HFFc6 (cell line): ENCODE measurements at places on chromosomes 13 and 19.

GRCh38 chr13:109087916-109088623, 458.7 kb downstream of the MYO16 start:
- no peak for DNase-seq

DNA sequence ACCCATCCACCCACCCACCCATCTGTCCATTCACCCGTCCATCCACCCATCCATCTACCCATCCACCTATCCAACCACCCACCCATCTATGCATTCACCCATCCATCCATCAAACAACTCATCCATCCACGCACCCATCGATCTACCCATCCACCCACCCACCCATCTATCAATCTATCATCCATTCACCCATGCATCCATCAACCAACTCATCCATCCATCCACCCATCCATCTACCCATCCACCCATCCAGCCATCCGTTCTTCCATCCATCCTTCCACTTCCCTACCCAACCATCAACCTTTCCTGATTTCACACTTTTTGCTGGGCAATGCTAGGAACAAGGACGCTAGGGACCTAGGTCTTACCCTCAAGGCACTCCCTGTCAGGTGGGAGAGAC, 2.1 kb downstream of the TMEM238 start:
- no peak for DNase-seq

GRCh38 chr19:43711751-43712355, 4.0 kb upstream of the IRGC start:
- DNase-seq, result peak; percentile 16

DNA sequence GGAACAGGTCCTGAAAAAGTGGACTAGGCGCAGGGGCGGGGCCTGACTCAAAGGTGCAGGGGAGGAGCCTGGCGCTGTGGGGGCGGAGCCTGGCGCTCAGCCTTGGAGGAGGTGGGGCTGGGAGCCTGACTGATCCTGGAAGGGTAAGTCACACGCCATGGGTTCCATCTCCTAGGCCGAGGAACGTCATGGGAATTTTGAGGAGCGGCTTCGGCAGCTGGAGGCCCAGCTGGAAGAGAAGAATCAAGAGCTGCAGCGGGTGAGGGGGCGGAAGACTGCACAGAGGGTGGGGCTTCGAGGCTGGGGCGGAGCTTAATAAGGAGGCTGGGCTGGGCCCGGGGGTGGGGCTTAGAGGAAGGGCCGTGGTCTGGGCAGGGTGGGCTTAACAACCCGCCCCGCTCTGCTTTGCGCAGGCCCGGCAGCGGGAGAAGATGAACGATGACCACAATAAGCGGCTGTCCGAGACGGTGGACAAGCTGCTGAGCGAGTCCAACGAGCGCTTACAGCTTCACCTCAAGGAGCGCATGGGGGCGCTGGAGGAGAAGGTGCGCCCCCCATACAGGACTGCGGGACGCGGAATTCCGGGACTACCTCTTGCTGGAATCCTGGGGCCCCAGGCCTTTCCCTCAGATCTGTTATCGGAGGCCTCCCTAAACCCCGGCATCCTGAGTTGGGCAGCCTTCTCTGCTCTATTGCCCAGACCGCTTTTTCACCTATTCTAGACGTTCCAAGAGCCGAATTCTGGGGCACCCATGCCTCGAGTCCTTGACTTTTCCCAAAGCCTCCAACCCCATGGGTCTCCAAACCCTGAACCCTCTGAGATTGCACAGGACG, 14.5 kb downstream of the PPFIA3 start:
- DNase-seq, result no peak

DNA sequence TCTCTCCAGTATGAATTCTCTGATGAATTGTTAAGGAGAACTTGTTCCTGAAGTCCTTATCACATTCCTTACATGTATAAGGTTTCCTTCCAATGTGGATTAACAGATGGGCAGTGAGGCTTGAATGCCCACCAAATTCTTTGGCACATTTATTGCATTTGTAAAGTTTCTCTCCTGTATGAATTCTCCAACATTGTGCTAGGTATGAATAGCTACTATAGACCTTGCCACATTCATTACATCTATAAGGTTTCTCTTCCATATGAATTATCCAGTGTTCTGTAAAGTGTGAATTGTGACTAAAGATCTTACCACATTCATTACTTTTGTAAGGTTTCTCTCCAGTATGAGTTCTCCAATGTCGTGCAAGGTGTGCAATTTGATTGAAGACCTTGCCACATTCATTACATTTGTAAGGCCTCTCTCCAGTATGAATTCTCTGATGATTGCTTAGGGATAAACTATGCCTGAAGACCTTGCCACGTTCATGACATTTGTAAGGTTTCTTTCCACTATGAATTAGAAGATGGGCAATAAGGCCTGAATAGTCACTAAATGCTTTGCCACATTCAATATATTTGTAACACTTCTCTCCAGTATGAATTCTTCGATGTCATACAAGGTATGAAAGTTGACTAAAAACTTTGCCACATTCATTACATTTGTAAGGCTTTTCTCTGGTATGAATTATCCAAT, 20.4 kb downstream of the ZNF578 start:
- DNase-seq, result no peak

- DNase-seq, result no peak
Observed at GRCh38 chr19:46294494-46294893, 2.3 kb upstream of the HIF3A start.

- peak; percentile 15 for DNase-seq
Observed at GRCh38 chr13:23087880-23088279, 92.9 kb upstream of the SGCG start.

DNA sequence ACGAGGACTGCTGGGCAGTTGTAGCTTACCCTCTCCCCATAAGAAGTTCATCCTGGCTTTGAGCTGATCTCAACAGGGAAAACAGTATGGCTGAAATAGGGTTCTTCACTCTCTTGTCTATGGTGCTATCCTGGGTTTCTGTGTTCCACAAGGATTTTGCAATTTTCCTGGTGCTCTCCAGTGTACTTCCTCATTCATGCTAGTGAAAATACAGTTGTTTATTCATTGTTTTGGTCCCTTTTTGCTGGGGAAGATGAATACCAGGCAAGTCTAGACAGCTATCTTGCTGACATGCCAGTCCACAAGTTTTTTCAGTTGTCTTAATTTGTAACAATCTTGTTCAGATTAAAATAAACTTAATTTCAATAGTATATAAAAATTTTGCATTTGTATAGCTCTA, 306.5 kb downstream of the DLEU7 start:
- DNase-seq, result no peak

- DNase-seq, result peak; percentile 45
Observed at GRCh38 chr13:44667943-44668342, 91.8 kb upstream of the TSC22D1 start.

DNA sequence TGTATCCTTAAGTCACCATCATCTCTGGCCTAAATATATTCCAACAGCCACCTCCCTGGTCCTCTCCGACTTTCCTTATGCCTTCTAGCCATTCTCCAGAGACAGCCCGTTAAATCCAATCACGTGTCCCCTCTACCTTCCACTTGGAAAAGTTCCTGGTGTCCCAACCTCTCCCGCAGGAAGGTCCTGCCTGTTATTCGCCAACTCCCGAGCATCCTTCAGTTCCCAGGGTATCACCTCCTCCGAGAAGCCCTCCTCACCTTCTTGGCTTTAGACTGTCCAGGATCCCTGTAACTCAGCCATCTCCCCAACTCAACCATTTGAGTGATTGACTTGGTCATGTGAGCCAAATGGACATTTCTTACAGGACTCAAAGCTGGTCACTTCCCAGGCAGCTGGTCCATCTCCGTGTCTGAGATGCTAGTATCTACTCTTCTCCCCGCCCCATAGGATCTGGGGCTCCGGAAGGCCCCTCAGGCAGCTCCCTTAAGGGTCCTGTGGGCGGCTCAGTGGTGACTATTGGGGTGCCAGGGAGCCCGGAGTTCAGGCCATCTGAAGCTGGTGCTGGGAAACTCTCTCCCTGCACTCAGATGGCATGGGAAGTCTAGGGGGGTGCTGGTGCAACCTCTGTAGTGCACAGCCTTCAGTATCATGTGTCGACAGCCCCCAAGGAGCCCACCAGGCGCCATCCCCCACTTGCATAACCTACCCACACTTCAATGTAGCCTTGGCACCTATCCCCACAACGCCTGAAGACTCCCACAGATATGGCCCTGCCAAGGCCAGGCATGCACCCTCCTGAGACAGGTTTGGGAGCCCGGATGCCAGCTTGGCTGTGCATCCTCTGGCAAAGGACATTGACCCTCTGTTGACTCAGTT, 27.9 kb upstream of the NANOS3 start:
- no peak for DNase-seq

GRCh38 chr13:26861941-26862340, 101.4 kb upstream of the GPR12 start:
- no peak for DNase-seq

- DNase-seq, result no peak
Observed at GRCh38 chr13:110420626-110421025, 113.5 kb downstream of the COL4A2 start.

GRCh38 chr19:9878511-9879196, 43.5 kb downstream of the PIN1 start:
- DNase-seq, result no peak

GRCh38 chr19:566403-566802, 6.0 kb upstream of the BSG start:
- DNase-seq, result no peak

- no peak for DNase-seq
Observed at GRCh38 chr19:33226550-33227241, 1.0 kb upstream of the SLC7A10 start.

DNA sequence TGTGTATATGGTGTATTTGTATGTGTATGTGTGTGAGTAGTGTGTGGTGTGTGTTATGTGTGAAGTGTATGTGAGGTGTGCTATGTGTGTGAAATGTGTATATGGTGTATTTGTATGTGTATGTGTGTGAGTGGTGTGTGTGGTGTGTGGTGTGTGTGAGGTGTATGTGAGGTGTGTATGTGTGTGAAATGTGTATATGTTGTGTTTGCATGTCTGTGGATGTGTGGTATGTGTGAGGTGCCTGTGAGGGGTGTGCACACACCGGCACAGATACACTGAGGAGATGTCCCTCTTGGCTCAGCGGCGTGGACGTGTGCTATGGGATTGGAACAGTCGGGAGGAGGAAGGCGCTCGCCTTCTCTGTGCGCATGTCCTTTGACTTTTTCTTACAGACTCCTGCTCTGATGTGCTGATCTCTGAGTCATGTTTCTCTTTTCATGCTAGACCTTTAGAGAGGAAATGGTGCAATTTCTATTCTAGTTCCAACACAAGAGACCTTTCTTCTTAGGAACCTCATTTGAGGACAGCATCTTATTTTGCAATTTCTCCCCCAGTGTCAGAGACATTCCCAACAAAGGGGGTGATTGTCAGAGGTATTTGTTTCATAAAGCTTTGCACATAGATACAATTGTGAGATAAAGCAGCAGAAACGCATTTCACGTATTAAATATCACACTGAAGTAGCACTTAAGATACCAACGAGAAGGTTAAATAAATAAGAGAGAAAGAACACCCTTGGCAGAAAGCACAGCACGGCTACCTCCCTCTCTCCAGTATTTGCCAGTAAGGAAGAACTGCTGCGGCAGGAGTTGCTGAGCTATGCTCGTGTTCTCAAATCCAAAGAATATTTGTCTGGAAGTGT, 11.3 kb upstream of the TNFRSF19 start:
- DNase-seq, result peak; percentile 64

DNA sequence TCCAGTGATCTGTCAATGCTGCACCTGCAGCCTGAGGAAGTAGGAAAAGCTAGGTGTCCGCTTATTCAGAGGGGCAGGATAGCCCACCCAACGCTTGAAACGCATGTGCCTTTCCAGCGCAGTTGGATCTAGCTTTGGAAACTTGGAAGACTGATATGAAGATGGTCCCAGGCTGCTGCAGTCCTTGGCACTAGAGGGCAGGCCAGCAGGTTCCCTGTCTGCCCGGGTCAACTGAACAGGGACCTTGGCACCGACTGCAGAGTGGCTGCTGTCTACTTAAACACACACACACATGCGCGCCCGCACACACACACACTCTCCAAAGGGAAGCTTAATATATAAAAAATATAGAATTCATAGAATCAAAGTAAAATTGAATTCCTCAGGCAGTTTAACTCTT, 100.0 kb downstream of the TSHZ3 start:
- DNase-seq, result no peak
